ENCODE measurements at places on chromosomes 3 and 15. TPM values are rescaled to one million over a fixed set of nuclear protein-coding genes. Genes with fewer than 3 reads are reported as not detected.

RASGRP1 gene
- total RNA-seq: 0.28 TPM

GHSR gene
- not detected for total RNA-seq

CDC25A gene
- 9.2 TPM for total RNA-seq

EXOSC7 gene
- 48.3 TPM for total RNA-seq

GOLGA8J gene
- 0.12 TPM for total RNA-seq

PROS1 gene
- 13.3 TPM for total RNA-seq

TTLL13 gene
- total RNA-seq: 0.12 TPM

CLDN11 gene
- total RNA-seq: 0.21 TPM

CNBP gene
- total RNA-seq: 346 TPM

RTP1 gene
- not detected for total RNA-seq

P3H2 gene
- total RNA-seq: 33.0 TPM

ITIH1 gene
- not detected for total RNA-seq

EXD1 gene
- not detected for total RNA-seq

OSTN gene
- total RNA-seq: not detected

CTXN2 gene
- total RNA-seq: not detected

LDHAL6B gene
- not detected for total RNA-seq

PPIP5K1 gene
- 6.9 TPM for total RNA-seq

BBX gene
- 18.0 TPM for total RNA-seq

COPB2 gene
- 70.9 TPM for total RNA-seq

ACSBG1 gene
- 0.31 TPM for total RNA-seq

SLC49A4 gene
- 14.6 TPM for total RNA-seq

C15orf62 gene
- total RNA-seq: not detected

WDR72 gene
- total RNA-seq: 6.1 TPM

ANKUB1 gene
- total RNA-seq: not detected

GOLGA6L10 gene
- 0.78 TPM for total RNA-seq

SLITRK3 gene
- total RNA-seq: not detected

CNTN3 gene
- not detected for total RNA-seq

MTHFS gene
- total RNA-seq: 78.0 TPM

DAZL gene
- total RNA-seq: not detected

UROC1 gene
- total RNA-seq: not detected

IL1RAP gene
- 5.7 TPM for total RNA-seq

GOLGA6L7 gene
- not detected for total RNA-seq

CFAP92 gene
- total RNA-seq: not detected

SNTN gene
- not detected for total RNA-seq

SKOR1 gene
- total RNA-seq: 0.05 TPM

RHOA gene
- total RNA-seq: 449 TPM

Data from A549 treated with Mapracorat at 1 μM for 4 hours (cell line).